ENCODE measurements at places on chromosomes 2 and 18. TPM values are rescaled to one million over a fixed set of nuclear protein-coding genes. Genes with fewer than 3 reads are reported as not detected.
A peak's percentile ranks its signal among the peaks of the same experiment; 100 is the strongest.

The IL36G gene
- total RNA-seq: not detected

The FAHD2B gene
- 12.2 TPM for total RNA-seq

The CCDC148 gene
- 1.2 TPM for total RNA-seq

The LBX2 gene
- 1.8 TPM for total RNA-seq

The DUSP11 gene
- total RNA-seq: 17.9 TPM

The UBE2F gene
- 51.4 TPM for total RNA-seq

DNA sequence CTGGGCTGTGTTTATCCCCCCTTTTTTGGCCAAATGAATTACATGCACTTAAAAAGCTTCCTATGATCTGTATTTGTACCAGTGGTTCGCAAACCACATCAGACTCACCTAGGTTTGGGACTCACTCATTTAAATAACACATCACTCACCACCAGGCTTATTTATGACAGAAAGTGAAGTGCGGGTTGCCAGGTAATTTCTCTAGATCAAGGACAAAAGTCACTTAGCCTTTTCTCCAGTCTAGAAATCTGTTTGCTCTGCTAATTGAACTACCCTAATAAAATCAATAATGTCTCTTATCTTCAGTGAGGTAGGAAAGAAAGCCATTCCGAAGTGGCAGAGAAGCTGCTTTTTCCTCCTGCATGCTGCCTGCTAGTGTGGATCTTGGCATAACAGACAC lies 88.1 kb upstream of the SLC8A1 start:
- no peak overlapping the region for H3K27ac ChIP-seq
- H3K4me1 ChIP-seq: no peaks in the 10 kb centered on the region
- no peak overlapping the region for H3K4me3 ChIP-seq
- H3K36me3 ChIP-seq: no peaks in the 10 kb centered on the region

DNA sequence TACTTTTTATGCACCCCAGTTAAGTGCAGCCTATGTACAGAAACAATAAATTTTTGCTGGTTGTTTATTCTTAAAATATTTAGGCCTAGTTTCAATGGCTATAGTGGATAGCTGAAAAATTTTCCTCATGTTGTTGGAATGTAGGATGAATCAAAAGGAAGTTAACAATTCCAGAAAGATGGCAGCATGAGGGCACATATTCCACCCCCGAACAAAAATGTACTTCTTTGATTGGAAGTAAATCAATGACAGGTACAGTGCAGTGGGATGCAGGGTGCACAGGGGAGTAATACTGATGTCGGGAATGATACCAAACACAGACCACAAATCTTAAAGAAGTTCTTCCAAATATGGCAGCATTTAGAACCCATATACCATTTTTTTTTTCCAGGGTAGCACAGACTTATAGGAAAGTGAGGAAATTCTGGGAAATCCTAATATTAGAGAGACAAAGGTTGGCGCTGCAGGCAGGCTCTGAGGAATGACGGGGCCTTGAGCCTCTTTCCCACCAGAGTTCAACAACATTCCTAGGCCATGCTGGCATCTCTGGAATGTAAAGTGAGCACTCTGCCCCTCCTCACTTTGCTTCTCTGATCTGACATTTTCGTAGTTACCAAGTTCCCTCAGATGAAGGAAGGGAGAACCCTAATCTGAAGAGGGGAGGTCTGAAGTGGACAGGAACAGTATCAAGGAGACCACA lies 36.6 kb upstream of the IKZF2 start:
- H3K36me3 ChIP-seq: no peaks in the 10 kb centered on the region
- H3K27me3 ChIP-seq: no peaks in the 10 kb centered on the region
- DNase-seq: no peak
- H3K4me1 ChIP-seq: no peaks in the 10 kb centered on the region

GRCh38 chr2:204550751-204551511 lies 5.7 kb downstream of the PARD3B start:
- no peak for DNase-seq
- no peak overlapping the region for H3K4me3 ChIP-seq
- H3K27ac ChIP-seq: no peak overlapping the region
- no peaks in the 10 kb centered on the region for H3K36me3 ChIP-seq

- H3K4me3 ChIP-seq: no peak overlapping the region
- no peaks in the 10 kb centered on the region for H3K36me3 ChIP-seq
- no peak for DNase-seq
- no peak overlapping the region for H3K27ac ChIP-seq
- no peaks in the 10 kb centered on the region for H3K4me1 ChIP-seq
These were observed 532.1 kb downstream of the RNF144A start for GRCh38 chr2:7449298-7449697.

- no peak overlapping the region for H3K4me3 ChIP-seq
- no peaks in the 10 kb centered on the region for H3K36me3 ChIP-seq
- H3K27ac ChIP-seq: no peak overlapping the region
- no peak for DNase-seq
- H3K4me1 ChIP-seq: no peaks in the 10 kb centered on the region
These were observed 989.5 kb upstream of the CNTNAP5 start for GRCh38 chr2:123035541-123035940.

- no peak overlapping the region for H3K27ac ChIP-seq
- H3K4me1 ChIP-seq: no peaks in the 10 kb centered on the region
- DNase-seq: no peak
- no peak overlapping the region for H3K4me3 ChIP-seq
- H3K27me3 ChIP-seq: no peaks in the 10 kb centered on the region
These were observed 158.6 kb downstream of the CTIF start for GRCh38 chr18:48697441-48697840.

DNA sequence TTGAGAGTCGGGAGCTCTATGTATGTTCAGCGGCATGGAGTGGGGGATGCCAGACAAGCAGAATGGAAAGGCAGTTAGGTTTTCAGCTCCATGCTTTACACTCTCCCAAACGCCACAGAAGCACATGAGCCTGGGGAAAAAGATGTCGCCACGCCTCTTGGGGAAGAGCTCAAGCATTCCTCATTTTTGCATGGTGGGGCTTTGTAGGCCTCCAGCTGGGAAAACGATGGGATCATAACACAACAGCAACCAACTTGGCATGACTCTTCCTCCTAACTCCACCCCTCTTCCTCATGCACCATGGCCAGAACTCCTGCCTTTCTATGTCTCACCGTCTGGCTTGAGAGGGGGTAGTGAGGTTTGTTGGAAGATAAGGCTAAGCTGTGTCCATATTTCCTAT lies 102.6 kb downstream of the PAX3 start:
- no peak overlapping the region for H3K27ac ChIP-seq
- no peaks in the 10 kb centered on the region for H3K4me1 ChIP-seq
- no peak overlapping the region for H3K4me3 ChIP-seq
- no peaks in the 10 kb centered on the region for H3K27me3 ChIP-seq
- no peak for DNase-seq

- peaks cover 9% of the 10 kb centered on the region for H3K36me3 ChIP-seq
- H3K27me3 ChIP-seq: no peaks in the 10 kb centered on the region
- peaks cover 57% of the 10 kb centered on the region for H3K4me1 ChIP-seq
- H3K4me3 ChIP-seq: peak overlapping the region; percentile 87
These were observed 1.6 kb downstream of the ATOH8 start for GRCh38 chr2:85755122-85756027.

DNA sequence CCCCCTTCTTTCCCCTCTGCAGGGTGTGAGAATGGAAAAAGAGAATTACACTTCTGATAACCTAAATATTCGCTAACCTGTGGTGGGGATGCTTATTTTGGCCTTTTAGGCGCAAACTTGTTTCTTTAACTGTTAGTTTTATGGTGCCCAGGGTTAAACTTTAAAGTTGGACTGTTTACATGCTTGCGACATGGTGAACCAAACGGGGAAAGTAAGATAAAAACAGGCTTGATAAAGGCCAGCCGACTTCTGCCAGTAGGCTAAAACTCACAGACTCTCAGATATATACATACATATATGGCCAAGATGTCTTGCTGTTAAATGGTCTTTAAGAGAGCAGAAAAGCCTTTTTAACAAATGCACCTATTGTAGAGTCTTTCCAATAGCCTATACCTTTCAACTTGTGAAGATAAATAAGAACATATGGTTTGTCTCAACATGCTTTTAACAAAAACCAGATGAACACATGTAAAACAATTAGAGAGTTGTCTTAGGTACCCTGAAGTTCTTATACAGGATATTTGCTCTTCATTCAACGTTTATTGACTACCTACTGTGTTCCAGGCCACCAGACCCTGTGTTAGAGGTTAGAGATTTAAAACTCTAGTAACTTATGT lies 29.0 kb downstream of the PRKCE start:
- no peaks in the 10 kb centered on the region for H3K36me3 ChIP-seq
- H3K27ac ChIP-seq: no peak overlapping the region
- no peak overlapping the region for H3K4me3 ChIP-seq
- H3K27me3 ChIP-seq: no peaks in the 10 kb centered on the region
- H3K4me1 ChIP-seq: peaks cover 26% of the 10 kb centered on the region
- no peak for DNase-seq

- no peaks in the 10 kb centered on the region for H3K27me3 ChIP-seq
- no peaks in the 10 kb centered on the region for H3K4me1 ChIP-seq
- no peak overlapping the region for H3K4me3 ChIP-seq
- no peak for DNase-seq
These were observed 34.4 kb upstream of the PARD3B start for GRCh38 chr2:204510709-204511420.

DNA sequence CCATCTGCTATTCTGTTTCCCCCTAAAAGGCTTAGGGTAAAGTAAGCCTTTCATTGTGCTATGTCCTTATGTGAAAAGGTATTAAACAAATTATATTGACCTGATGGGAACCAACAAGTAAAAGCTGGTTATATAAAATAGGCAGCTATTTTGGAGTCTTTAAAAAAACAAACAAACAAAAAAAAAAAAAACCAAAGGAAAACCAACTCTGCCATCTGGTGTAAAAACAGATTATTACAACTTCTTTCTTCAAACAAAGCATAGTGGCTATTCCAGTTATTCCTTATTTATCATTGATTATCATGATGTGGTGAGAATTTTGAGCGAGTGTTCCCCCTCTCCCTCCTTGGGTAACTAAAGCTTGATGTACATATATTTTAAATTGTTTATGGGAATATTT lies 122.3 kb upstream of the FHL2 start:
- no peaks in the 10 kb centered on the region for H3K36me3 ChIP-seq
- DNase-seq: no peak
- no peak overlapping the region for H3K4me3 ChIP-seq
- H3K27ac ChIP-seq: no peak overlapping the region
- no peaks in the 10 kb centered on the region for H3K27me3 ChIP-seq
- H3K4me1 ChIP-seq: no peaks in the 10 kb centered on the region
